Dermis microvascular lymphatic vessel endothelial cell (primary cell): ENCODE measurements at places on chromosomes 6 and 20. TPM values are rescaled to one million over a fixed set of nuclear protein-coding genes. Genes with fewer than 3 reads are reported as not detected.

The SLC18B1 gene
- total RNA-seq: 8.3 and 12.4 TPM in 2 replicates

GRCh38 chr6:107533415-107534059, 43.6 kb downstream of the SOBP start:
- DNase-seq: no peak

The CD40 gene
- total RNA-seq: 9.1 and 10.9 TPM in 2 replicates

DNA sequence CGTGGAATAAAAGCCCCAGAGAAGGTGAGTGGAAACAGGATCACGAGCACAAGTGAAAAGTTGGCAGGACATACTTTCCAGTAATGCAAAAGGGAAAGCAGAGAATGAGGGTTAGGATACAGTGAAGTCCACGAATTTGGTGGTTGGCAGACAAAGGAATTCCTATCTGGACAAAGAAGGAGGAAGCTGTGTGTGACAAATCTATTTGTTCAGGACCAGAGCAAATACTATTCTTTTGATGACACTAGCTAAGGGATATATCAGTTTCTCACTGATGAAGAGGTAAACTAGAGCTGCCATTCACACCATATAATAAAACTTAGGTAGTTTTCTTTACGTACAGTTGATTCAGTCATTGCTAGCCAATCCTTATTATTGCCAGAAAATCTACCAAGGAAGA, 156.8 kb upstream of the GRIK2 start:
- DNase-seq: no peak

GRCh38 chr6:108157981-108158525, 7.8 kb upstream of the NR2E1 start:
- DNase-seq: no peak

The TBP gene
- total RNA-seq: 6.3 and 8.7 TPM in 2 replicates

The NNAT gene
- 0.13 and 0.26 TPM in 2 replicates for total RNA-seq

- peak; percentile 63 for DNase-seq
Measured at GRCh38 chr6:153090241-153090930, 40.7 kb downstream of the RGS17 start.

The ARFGEF2 gene
- 45.2 and 60.6 TPM in 2 replicates for total RNA-seq

- DNase-seq: no peak
Measured at GRCh38 chr6:88302769-88303225, 136.7 kb upstream of the CNR1 start.

DNA sequence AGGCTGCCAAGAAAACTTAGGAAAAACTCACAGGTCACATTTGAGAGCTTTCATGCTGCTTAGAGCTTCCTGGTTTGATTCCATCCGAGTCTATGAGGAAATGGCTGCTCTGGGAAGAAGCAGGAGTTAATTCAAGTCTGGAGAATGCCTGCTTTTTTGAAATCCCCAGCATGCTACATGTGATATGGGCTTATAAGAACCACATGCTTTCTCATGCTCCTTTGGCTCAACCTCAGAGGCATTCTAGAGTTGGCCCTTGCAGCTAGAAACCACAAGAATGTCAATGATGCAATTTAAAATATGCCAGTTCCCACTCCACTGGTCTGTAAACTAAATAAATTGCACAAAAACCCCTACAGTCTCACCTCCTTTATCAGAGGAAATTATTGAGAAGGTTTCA, 142.9 kb upstream of the OLIG3 start:
- DNase-seq: no peak
